Right hindlimb (tissue), 1 donor: ENCODE measurements at places on chromosomes 12 and 14.

DNA sequence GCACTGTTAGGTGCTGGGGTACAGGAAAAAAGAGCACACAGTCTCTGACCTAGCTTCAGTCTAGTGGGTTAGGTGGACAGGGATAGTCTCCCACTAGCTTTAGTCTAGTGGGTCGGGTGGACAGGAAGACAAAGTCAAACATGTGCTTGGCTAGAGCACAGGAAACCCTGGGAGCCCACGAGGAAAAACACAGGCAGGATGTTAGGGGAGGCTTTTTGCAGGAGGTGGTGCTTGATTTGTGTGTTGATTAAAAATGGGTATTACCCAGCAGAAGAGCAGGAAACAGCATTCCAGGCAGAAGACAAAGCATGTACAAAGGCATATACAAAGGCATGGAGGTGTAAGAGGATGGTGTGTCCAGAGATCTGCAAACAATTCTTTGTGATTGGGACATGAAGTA, 23.3 kb downstream of the SLC38A2 start:
- DNase-seq, result no peak

- no peak for DNase-seq
Observed at GRCh38 chr14:103213331-103213730, 90.1 kb downstream of the TNFAIP2 start.

- DNase-seq, result no peak
Observed at GRCh38 chr12:120116441-120116791, at the start of gene RAB35. TSS of gene RAB35 (minus strand) at chr12:120116753. CDS start at chr12:120116650, 103 bp downstream.

DNA sequence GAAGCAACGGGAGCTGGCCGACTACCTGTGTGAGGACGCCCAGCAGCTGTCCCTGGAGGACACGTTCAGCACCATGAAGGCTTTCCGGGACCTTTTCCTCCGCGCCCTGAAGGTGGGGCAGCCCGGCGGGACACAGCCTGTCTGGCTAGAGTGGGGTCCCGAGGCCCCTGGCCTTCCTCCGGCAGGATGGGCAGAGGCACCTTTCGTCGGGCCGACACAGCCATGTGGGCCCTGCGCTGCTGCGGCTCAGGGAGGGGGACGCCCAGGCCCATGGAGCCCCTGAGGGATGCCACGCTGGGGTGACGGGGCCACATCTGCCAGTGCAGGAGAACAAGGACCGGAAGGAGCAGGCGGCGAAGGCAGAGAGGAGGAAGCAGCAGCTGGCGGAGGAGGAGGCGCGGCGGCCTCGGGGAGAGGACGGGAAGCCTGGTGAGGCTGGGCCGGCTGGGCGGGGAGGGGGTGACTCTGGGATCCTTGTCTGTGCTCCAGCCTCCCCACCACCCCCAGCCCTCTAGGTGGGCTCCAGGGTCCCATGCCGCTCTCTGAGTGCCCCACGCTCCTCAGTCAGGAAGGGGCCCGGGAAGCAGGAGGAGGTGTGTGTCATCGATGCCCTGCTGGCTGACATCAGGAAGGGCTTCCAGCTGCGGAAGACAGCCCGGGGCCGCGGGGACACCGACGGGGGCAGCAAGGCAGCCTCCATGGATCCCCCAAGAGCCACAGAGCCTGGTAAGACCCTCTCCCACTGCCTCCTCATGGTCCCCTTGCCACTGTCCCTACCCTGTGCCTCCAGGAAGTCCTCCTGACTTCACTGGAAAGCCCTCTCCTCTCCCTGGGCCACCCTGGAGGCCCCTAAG, 10.9 kb upstream of the ADSS1 start:
- no peak for DNase-seq
